ENCODE measurements at places on chromosomes 16 and 17.

DNA sequence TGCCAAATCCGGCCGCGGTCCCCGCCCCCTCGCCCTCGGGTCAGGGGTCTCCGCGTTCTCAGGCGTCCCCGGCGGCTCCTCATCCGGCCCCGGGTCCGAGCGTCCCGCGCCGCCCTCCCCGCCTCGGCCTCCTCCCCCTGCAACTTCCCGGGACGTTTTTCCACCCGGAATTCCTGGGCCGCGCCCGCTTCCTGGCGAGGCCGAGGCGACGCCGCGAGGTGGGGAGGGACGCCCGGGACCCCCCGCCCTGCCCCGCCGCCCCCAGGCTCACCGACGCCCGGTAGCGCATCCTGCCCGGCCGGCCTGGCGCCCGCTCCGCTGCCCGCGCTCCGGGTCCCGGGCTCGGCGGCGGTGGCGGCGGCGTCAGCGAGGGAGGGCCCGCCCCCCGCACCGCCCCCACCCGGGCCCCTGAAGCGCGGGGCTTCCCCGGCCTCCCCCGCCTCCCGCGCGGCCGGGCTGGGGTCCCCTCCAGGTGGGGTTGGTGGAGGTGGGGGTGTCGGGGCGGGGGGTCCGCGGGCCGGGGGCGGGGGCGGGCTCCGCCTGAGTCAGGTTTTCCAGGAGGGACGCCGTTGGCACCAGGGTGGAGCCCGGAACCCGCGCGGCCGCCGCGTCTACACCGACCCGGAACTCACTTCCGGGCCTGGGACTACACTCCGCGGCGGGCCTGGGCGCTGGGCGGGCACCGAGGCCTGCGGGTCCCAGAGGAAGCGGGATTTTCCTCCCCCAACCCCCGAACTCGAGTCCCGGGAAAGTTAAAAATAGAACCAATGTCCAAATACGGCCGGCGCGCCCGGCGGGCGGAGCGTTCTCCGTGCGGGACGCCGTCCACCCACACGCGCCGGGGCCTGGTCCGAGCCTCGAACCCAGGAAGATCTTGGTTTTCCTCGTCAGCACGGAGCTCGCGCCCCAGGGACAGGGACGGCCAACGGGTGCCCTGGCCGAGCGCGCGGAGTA lies 6.8 kb downstream of the MYO1C start:
- DNase-seq = peak; percentile 14

DNA sequence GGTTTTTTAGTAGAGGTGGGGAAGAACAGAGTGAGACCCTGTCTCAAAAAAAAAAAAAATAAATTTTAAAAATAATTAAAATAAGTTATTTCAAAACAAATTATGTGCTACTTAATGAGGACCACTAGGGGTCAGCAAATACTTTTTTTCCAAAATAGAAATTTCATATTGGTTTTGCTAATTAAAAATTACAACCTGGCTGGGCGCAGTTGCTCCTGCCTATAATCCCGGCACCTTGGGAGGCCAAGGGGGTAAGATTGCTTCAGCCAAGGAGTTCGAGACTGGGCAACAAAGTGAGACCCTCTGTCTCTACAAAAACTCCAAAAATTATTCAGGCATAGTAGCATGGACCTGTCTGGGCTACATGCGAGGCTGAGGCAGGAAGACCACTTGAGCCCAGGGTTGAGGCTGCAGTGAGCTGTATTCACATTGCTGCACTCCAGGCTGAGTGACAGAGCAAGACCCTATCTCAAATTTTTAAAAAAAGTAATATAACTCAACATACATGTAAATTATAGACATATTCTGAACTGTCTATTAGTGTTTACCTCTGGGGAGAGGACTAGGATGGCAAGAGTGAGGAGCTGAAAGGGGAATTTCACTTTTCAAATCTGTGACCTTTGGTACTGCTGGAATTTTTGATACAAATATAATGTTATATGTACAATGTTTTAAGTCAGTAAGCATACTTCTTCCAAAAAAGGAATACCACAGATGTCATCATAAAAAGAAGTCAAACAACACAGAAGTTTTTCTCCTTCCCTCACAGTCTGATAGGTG lies 8.1 kb downstream of the MEIOB start:
- DNase-seq = no peak

GRCh38 chr16:81094771-81095251 lies 1.4 kb downstream of the GCSH start:
- no peak for DNase-seq

DNA sequence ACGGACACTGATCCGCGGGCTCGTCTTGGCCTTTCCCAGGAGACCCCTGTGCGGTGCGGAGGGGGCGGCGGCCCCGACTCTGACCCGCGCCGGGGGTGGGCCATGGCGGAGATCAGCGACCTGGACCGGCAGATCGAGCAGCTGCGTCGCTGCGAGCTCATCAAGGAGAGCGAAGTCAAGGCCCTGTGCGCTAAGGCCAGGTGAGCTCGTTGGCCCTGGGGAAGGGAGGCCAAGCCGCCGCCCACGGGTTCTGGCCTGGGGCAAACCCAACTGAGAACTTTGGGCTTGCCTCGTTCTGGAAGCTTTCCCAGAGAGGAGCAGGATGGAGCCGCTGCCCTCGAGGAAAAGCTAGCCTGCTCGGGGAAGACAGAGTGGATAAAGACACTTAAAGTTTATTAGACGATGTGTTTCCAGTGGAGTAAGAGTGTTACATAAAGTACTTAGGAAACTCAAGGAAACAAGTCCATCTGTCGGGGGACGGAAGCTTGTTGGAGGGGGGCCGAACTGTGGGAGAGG lies 540 bp downstream of the PPP4C start:
- DNase-seq = no peak

DNA sequence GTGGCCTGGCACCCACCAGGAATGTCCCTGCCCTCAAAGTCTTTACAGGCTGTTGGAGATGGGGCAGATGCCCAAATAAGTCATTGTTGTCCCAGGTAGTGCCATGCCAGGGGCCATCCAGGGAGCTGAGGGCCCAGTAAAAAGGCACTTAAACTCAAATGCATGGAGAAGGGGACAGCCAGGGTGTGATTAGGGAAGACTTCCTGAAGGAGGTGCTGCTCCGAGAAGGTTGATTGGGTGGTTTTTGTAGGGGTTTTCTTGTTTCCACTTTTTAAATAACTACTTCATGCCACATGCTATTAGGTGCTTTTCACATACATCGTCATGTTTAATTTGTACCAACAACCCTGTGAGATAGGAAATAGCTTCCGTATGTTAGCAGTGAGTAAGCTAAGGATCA lies 66.9 kb downstream of the RAI1 start:
- no peak for DNase-seq

DNA sequence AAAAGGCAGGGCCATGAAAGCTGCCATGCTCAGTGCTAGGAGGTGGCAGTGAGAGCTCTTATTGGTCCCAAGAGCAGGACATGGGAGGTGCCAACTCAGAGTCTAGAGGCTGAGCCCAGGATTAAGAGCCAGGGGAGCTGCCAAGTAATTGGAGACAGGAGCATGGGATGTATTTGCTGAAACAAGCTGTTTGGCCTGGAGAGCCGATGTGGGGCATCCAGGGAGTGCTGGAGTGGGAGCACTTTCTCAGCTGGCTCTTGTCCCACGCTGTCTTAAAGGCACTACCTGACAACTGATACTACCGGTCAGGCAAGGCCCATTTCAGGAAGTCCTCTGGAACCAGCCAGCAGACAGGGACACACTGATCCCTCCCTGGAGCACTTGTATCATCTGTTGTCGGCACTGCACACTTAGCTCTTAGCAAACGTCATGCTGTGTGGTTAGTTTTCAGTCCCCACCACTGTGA lies 19.3 kb downstream of the ANKFN1 start:
- DNase-seq = no peak

- DNase-seq = no peak
Observed at GRCh38 chr17:34711646-34712045, 132.3 kb downstream of the TMEM132E start.

- DNase-seq = no peak
Observed at GRCh38 chr17:61394630-61395408, 4.8 kb upstream of the TBX2 start.

- DNase-seq = no peak
Observed at GRCh38 chr17:81844327-81844851, 9.5 kb upstream of the PPP1R27 start.

GRCh38 chr16:30982548-30983288 lies 2.3 kb upstream of the HSD3B7 start:
- no peak for DNase-seq

GRCh38 chr17:52885882-52886281 lies 727.4 kb upstream of the CA10 start:
- DNase-seq = no peak

DNA sequence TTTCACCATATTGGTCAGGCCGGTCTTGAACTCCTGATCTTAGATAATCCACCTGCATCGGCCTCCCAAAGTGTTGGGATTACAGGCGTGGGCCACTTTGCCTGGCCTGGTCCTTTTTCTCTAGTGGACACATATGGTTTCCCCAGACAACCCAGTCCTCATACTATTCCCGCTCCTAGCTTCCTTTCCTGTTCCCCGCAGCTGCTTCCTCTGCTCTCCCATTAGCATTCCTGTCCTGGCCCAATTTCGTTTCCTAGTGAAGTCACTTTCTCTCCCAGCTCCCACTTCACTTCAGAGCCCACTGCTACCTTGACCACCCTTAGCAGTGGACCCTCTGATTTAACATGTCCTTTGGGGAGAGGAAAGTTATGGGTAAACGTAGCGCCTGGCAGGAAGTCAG lies 11.3 kb downstream of the KATNIP start:
- DNase-seq = no peak

DNA sequence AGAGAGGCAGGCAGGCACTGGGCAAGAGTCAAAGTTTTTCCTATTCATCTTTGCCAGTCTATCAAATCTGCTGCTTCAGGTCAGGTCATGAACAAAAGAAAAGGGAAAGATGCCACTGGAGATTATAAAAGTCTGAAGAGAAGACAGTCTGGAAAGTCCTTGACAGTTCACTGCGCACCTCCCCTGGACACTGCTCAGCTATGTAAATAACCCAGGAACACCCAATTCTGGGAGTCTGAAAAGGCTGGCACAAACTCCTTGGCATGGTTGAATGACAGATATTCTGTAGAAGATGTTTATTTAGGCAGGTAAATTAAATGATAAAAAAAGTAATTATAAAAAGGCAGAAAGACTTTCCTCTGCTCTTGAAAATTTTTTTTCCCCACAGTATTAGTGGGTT lies 5.2 kb upstream of the CORO6 start:
- DNase-seq = no peak

- no peak for DNase-seq
Observed at GRCh38 chr16:30949650-30950515, 1.0 kb downstream of the ORAI3 start.

GRCh38 chr17:30251931-30252330 lies 16.4 kb upstream of the SLC6A4 start:
- no peak for DNase-seq

DNA sequence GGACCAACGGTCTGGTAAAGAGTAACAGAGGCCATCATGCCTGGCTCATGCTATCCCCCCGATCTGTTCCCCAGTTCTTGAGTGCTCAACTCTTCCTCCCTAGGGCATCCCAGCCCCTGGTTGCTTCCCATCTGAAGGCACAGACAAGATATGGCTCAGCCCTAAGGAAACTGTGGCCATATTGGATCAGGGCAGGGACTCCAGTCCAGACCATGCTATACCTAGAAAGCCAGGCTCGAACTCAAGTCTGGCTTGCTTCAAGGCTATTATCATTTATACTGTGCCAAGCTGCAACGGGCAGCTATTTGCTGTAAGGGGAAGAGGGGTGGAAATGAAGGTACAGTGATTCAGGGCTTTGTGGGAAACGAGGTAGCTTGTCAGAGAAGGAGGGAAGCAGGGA lies 2.8 kb downstream of the UBTF start:
- DNase-seq = no peak

DNA sequence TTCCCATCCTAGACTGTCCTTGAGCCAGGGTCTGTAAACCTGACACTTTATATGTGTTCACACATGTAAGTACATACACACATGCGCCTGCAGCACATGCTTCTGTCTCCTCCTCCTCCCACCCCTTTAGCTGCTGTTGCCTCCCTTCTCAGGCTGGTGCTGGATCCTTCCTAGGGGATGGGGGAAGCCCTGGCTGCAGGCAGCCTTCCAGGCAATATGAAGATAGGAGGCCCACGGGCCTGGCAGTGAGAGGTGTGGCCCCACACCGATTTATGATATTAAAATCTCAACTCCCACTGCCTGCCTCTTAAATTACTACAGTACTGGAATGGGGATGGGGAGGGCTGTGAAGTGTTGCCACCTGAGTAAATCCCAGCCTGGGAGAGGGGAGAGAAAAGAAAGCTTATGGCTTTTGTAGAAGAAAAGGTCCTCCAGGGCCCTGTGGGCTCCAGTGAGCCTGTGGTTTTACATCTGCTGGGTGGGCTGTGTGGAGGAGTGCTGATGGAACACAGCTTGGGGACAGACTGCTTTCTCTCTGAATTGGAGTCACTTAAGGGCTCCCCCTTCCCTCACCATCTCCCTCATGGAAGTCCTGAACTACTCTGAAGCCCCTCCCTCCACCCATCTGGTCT lies 990 bp upstream of the WNK4 start:
- no peak for DNase-seq

DNA sequence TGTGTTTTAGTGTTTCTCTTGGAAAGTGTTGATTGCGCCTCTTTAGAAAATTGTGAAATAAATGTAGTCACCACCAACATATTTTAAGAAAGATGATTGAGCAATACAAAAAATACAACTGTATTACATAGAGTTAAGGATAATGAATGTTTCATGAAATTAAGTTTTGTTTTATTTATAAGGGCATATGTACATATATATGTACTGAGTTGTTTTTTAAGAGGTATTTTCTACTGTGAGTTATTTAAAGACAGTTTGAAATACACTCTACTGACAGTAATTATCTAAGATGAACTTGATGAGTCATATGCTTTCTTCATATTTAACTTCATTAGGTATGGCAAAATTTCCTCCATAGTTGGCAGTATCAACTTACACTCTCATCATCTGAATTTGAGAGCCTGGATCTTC lies 411.7 kb downstream of the HS3ST3B1 start:
- DNase-seq = no peak

DNA sequence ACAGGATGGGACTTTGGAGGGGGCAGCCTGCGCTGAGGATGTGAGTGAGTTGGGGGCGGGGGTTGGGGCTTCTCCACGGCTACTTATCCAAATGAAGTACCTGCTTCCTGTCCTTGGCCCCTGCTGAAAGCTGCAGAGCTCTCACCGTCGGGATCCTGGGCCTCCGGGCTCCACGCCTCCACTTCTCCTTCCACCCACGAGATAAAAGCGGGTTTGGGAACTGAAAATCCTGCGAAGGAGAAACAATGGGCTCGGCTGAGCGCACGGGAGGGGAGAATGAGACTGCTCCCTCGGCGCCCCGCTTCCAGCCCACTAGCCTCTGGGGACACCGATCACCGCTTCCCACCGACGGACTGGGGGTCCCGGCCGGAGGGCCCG lies 486 bp downstream of the ZNF785 start:
- no peak for DNase-seq

DNA sequence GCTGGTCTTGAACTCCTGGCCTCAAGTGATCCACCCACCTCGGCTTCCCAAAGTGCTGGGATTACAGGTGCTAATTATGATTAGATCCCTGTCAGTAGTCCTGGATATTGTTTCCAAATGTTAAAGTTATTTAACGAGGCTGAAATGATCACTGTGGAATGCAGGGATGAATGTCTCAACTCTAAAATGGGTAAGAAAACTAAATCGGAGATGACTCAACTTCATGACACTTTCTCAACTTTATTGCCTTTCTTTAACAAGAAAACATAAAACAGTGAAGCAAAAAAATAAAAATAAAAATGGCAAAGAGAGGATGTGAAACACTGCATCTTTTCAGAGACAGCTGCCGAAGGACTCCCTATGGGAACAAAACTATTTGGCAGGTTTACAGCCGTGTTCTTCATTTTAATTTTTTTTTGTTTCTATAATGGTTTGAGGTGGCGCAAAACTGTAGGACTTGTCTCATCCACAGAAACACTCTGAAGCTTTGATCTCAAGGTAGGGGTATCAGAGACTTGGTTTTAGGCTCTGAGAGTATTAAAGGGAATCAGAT lies 382.0 kb downstream of the GRIN2A start:
- DNase-seq = no peak
